ENCODE measurements at places on chromosomes 1 and 21.
A peak's percentile ranks its signal among the peaks of the same experiment; 100 is the strongest.

DNA sequence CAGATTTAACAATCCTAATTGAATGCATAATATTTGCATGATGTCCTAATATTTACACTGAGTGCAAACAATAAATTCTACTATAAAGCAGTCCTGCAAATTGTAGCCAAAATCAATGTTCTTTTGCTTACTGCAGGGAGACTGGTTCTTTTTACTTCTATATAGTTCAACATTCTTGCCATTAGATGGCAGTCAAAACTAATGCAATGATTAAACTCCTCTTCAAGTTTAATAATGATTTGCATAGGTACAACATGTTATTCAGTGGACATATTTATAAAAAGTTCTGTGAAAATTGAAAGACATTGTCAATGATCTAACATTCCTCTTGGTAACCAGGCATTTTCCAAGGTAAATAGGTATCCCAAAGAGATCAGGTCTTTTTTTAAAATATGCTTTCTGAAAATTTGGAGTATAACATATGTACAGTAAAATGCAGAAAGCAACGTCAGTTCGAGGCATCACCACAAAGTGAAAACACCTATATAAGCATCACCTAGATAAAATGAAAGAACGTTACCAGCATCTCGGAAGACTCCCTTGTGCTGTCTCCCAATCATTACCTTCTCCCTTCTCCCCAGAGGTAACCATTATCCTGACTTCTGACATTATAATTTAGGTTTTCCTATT, 9.8 kb upstream of the FNBP1L start:
- no peak for DNase-seq

DNA sequence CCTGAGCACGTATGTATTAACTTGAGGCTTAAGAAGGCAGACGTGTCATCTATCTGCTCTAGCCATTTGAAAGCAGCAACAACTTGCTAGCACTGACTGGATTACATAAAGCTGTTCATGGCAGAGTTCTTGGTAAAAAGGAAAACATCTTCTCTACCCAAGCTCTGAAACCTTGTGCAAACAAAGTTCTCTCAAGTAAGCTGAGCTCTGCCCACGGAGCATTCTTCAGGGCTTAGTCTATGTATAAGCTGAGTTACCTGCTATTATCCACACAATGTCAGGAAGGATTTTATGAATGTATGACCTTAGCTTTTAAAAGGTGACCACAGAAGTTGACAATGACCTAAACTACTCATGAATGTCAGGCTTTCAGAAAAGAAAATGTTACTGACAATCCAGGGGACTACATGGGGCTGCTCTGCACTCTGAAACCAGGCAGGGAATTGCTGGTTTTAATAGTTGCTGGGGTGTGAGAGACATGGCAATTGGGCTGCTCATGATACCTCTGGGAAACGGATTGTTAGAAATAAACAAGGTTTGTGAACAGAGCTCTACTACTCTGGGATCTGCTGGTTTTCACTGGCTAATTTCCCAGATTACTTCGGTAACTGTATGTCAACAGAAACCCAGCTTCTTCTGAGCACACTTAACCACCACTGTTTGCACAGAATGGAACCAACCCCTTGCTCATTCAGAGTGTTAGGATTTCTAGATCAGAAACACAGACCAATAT, 29.6 kb upstream of the CCN1 start:
- DNase-seq: no peak

DNA sequence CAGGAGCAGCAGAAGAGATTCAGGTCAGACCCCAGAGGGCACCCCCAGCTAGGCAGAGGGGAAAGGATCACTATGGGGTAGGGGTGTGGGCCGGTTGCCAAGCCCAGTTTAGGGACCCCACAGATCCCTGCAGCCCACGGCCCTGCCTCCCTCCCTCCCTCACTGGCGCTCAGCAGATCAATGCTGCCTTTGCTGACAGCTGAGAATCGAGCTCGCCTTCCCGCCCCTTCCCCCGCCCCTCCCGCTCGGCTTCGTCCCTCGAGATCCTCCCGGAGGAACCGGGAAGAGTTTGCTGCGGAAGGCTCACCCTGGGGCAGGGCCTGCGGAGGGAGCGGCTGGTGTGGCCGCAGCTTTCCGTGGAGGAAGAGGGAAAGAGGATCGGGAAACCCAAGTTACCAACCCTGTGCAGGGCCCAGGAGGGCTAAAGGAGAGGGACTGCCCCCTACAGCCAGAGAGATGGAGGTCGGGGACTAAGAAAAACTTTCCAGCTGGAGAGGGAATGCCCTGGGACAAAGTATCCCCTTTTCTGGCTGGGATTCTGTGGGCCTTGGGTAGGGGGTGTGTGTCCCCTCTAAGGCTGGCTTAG, 1.1 kb upstream of the KCNQ4 start:
- no peak for DNase-seq

DNA sequence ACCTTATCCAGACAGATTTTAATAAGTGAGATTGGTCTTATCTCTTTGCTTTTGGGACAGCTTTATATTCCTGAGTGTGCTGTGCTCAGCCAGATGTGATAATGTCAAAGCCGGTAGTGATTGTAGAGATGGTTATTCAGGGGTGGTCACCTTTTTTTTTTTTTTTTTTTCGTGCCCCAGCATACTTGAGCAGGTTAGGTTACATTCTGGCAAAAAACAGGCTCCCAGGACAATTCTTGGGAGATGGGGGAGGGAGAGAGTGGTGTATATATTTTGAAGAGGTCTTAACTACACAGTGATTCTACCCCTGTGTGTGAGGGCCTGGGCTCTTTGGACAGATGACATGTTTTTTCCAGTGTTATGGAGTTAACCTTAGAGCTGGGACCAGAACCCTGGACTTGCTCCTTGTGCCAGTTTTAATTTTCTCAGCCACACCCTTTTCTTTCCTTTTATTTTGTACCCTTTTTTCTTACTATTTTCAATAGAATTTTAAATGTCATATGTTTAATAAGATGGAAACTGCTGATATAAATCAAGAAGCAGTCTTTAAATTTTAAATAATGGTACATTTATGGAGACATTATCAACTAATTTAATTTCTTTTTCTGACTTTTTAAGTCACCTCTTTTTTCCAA, 88.4 kb downstream of the DYRK1A start:
- no peak for DNase-seq

- no peak for DNase-seq
Observed at GRCh38 chr1:119687434-119688079, 24.2 kb upstream of the PHGDH start.

DNA sequence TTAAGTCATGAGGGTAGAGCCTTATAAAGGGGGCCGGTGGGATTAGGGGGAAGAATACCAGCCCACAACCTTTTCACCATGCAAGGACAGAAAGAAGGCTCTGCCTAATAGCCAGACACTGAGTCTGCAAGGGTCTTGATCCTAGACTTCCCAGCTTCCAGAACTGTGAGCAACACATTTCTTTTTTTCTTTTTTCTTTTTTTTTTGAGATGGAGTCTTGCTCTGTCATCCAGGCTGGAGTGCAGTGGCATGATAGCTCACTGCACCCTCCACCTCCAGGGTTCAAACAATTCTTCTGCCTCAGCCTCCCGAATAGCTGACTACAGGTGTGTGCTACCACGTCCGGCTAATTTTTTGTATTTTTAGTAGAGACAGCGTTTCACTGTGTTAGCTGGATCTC, 1.7 kb upstream of the ARL8A start:
- no peak for DNase-seq

DNA sequence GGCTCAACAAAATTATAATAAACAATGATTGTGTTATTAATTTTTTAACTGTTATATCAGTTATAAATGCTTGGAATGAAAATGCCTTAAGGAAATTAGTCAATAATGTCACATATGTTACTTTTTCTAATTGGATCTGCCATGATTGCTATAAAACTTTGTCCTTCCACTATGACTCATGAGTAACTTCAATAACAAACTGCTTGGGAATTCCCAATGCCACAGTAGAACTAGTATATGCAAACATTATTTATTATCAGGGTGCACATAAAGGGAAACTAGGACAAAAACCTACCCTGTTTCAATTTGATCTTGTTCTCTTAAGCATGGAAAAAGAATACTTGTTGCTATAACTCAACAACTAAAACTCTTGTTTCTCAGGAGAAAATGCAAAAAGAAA, 59.1 kb upstream of the PDC start:
- DNase-seq: no peak

GRCh38 chr1:159746666-159747065, 32.3 kb upstream of the CRP start:
- DNase-seq: no peak

DNA sequence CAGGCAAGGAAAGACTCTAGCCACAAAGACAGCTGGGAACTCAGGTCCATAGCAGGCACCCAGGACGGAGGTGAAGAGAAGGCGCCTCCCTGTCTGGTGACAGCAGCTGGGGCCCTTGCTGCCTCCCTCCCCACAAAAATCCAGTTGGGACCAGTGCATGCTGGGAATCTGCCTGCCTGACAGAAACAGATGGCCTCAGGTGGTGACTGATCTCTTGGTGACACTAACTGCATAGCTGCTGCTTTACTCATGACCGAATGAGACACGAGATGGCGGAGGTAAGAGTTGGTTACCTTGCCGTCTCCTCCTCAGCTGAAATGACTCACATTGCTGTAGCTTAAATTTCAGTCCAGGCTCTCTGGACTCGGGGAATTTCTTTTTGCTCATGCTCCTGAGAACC, 130.3 kb downstream of the FGGY start:
- DNase-seq: peak; percentile 17

GRCh38 chr1:39829791-39830533, 41.3 kb upstream of the BMP8B start:
- no peak for DNase-seq

DNA sequence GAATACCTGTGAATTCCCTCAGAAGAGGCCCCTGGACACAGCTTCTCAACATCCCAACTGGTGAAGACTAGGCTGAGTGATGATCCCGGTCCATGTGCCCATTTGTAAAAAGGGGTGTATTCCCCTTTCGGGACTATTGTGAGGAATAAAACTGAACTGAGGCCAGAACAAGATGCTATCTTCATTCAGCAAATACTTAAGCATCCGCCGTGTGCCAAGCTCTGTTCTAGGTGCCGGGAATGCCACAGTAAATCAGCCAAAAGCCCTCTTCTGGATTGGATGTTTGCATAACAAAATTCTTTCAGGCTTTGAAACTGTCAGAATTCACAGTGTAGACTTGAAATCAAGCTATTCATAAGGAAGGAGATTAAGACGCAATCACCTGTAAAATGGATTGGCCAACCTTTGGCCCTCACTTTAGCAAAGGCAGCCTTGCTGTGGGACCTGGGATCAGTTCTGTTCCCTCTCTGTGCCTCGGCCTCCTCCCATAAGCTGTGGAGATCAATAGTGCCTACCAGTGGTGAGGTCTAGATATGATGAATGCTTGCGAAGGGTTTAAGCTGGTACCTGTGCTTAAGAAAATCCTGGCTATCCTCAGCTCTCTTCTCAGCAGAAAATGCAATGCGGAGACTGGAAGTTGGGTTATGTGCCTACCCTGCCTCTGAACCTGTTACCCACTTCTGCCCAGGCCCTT, 1.8 kb downstream of the ALPL start:
- DNase-seq: no peak

GRCh38 chr1:236945002-236945401, 59.2 kb downstream of the MT1HL1 start:
- DNase-seq: no peak

DNA sequence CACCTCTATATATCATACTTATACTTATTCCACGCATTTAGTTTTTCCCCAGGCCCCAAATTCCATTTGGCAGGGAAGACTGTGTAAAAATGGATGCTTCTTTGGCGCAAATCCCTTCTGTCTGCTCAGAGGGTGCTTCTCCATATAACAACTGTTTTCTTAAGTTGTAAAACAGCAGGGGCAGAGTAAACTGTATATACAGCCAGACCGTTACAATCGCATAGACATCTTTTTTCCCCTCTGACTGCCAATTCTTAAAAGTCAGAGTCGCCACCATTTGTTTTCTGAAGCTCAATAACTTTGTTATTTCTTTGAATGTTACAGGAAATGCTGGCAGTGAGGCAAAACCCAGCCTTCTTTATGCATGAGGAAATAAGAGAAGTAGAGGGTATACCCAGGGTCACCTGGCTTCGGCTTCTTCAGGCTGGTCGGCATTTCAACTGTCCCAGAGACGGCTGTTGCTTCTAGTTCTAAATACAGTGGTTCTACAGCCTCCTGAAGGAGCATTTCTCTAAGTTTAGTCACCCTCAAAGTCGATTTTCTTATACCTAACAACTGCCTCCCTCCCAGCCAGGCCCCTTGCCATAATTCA, 188.4 kb downstream of the CLIC6 start:
- no peak for DNase-seq

DNA sequence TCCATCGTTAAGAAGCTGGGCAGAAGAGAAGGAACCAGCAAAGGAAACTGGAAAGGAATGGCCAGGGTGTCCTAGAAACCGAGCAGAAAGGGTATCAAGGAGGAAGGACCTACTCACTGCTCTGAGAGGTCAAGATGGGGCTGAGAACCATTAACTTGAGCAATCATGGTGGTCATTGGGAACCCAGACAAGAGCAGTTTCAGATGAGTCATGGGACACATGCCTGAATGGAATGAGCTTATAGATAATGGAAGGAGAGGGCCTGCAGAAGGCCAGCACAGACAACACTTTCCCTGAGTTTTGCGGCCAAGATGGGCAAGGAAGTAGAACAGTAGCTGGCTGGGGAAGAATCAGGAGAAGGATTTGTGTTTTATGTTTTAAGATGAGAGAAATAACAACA, 383.2 kb downstream of the KIF26B start:
- no peak for DNase-seq

DNA sequence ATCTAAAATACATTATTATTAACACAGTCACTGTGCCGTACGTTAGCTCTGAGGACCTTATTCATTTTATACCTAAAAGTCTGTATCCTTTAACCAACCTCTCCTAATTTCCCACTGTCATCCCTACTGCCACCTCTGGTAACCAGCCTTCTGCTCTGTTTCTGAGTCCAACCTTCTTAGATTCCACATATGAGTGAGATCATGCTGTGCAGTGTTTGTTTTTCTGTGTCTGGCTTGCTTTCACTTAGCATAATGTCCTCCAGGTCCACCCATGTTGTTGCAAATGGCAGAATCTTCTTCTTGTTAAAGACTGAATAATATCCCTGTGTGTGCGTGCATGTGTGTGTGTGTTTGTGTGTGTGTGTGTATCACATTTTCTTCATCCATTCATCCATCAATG, 64.2 kb downstream of the ETS2 start:
- DNase-seq: peak; percentile 53

DNA sequence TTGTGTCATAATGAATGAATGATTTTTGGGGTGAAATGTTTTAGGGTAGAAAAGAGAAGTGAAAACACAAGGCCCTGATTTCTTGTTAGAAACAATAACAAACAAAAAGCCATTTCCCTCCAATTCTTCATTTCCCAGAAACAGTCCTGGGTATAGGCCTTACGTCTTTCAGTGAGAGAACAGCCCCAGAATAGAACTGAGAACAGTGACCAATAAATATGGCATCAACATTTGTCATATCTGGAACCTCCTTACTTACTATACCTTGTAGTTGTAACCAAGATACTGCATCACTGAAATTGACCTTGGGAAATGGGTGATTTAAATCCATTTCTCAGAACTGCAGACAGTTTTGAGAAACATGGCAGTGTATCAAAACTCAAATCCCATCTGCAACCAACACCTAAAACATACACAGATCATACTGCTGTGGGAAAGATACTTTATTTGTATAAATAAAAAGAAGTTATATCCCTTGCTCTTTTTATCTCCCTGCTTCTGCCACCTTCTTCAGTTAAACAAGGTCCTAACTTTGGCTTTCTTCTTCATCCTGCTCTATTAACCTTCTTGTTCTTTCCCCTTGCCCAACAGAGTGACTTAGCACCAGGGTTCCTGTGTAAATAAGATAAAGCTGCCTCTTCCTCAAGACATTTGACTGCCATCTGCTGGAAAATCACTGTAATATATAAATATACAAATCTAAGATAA, 19.5 kb downstream of the XKR8 start:
- DNase-seq: no peak
